ENCODE measurements at places on chromosomes 6 and 20.

- H3K27ac ChIP-seq, result no peak overlapping the region
- no peaks in the 10 kb centered on the region for H3K27me3 ChIP-seq
- no peak overlapping the region for H3K4me3 ChIP-seq
- peaks cover 3% of the 10 kb centered on the region for H3K36me3 ChIP-seq
- H3K4me1 ChIP-seq, result no peaks in the 10 kb centered on the region
Measured at GRCh38 chr6:166423051-166423745, 40.5 kb upstream of the MPC1 start.

- no peaks in the 10 kb centered on the region for H3K27me3 ChIP-seq
- H3K36me3 ChIP-seq, result no peaks in the 10 kb centered on the region
- DNase-seq, result no peak
- H3K27ac ChIP-seq, result no peak overlapping the region
- no peak overlapping the region for H3K4me3 ChIP-seq
Measured at GRCh38 chr20:12395353-12395752, 477.7 kb downstream of the BTBD3 start.

GRCh38 chr6:155717374-155717773 is 261.7 kb upstream of the NOX3 start:
- no peak overlapping the region for H3K27ac ChIP-seq
- DNase-seq, result no peak
- H3K4me1 ChIP-seq, result no peaks in the 10 kb centered on the region
- no peaks in the 10 kb centered on the region for H3K36me3 ChIP-seq

- H3K27ac ChIP-seq, result no peak overlapping the region
- DNase-seq, result no peak
- H3K36me3 ChIP-seq, result no peaks in the 10 kb centered on the region
- no peaks in the 10 kb centered on the region for H3K27me3 ChIP-seq
Measured at GRCh38 chr6:39777661-39778060, 14.5 kb upstream of the DAAM2 start.

GRCh38 chr20:62831854-62832211 is 15.0 kb downstream of the COL9A3 start:
- H3K4me3 ChIP-seq, result no peak overlapping the region
- H3K27ac ChIP-seq, result peak overlapping the region; percentile 63
- H3K36me3 ChIP-seq, result no peaks in the 10 kb centered on the region
- H3K27me3 ChIP-seq, result no peaks in the 10 kb centered on the region
- DNase-seq, result no peak

DNA sequence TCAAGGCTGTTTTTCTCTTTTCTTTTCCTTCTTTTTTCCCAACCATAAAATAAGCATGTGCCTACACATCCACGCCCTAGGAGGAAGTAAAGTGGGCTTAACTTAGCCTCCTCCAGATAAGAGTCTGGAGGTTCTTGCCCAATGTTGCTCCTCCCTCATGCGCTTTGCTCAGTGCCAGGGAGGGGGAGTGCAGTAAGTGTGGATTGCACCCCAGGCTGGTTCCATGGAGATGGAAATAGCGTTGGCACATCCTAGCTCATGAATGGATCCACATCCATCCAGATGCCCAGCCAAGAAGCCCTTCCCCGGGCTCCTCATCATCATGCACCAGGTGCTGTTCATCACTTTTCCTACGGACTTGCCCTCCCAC is 58.2 kb downstream of the NEDD9 start:
- H3K4me1 ChIP-seq, result peaks cover 20% of the 10 kb centered on the region
- DNase-seq, result no peak
- no peaks in the 10 kb centered on the region for H3K36me3 ChIP-seq
- no peak overlapping the region for H3K4me3 ChIP-seq
- H3K27me3 ChIP-seq, result no peaks in the 10 kb centered on the region

Measured in GM23338 (cell line).